ENCODE measurements at places on chromosomes 12 and 14. TPM values are rescaled to one million over a fixed set of nuclear protein-coding genes. Genes with fewer than 3 reads are reported as not detected.

GRCh38 chr12:113384778-113385177 lies 18.9 kb downstream of the SDS start:
- no peak for DNase-seq

CFAP251 gene
- 2.9 TPM for polyA plus RNA-seq

DNA sequence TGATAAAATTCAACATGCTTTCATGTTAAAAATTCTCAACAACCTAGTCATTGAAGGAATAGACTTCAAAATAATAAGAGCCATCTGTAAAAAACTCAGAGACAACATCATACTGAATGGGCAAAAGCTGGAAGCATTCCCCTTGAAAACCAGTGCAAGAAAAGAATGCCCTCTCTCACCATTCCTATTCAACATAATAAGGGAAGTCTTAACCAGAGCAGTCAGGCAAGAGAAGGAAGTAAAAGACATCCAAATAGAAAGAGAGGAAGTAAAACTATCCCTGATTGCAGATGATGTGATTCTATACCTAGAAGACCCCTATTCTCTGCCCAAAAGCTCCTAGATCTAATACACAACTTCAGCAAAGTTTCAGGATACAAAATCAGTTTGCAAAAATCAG lies 52.9 kb downstream of the APOBEC1 start:
- no peak for DNase-seq

DNA sequence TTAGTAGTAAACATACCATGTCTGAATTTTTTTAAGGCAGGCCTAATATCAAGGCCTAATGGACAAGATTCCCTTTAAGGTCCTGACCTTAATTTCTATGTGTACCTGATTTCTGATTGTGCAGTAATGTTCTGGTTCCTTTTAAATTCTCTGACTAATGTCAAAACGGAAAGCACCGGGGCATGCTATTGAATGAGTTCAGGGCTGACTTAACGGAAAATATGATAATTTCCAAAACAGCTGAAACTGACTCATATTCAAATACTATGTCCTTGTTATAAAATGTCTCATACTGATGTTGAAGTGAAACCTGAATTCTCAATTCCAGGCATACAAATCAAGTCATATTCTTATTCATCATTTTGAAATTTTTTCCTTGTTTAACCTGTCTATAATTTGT lies 6.7 kb downstream of the TAS2R43 start:
- no peak for DNase-seq

GRCh38 chr14:29709490-29709889 lies 218.2 kb downstream of the PRKD1 start:
- no peak for DNase-seq

DNA sequence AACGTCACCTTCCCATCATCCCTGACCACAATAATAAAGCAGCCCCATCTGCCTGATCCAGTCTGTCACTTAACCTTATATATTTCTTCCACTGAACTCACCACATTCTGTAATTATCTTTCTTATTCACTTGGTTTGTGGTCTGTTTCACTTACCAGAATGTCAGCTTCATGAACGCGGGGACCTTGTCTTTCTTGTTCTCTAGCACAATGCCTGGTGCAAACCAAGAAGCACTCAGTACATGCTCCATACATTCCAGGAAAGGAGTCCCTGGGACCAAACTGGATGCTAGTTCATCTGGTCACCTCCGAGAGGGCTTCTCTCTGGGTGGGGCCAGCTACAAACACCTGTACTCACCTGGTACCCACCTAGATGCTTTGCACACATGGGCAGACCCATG lies 17.4 kb upstream of the ANKRD33 start:
- DNase-seq = peak; percentile 8

DNA sequence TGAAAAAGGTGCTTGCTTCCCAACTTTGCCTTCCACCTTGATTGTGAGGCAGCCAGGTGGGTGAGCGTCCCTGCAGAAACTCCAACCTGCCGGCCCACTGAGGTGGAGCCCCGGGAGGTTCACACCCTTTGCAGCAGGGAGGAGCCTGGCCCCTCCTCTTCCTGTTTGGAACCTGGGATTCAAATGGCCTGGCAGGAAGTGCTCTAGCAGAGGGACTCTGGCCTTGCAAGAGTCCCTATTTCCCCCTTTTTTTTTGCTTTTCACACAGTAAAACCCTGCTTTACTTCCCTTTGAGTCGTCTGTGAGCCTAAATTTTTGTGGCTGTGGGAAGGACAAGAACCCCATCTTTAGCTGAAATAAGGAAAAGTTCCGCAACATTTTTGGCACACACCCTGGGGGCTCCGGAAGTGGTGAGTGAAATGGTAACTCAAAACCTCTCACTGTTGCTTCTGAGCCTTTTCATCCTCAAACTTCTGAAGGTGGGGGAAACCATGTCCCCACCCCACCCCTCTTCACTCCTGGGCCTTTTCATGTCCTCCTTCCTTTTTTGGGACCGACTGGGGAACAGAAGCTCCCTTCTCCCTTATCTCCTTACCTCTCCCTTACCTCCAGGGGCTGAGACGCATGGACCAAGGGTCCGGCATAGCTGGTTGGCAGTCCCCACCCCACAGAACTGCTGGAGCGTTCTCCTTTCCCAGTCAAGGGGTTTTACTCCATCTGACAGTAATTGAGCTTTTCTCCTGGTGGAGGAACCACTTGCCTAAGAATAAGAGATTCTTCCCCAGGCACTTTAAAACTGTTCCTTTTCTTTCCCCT lies 102.0 kb downstream of the KCNMB4 start:
- DNase-seq = no peak

FAM186B gene
- polyA plus RNA-seq = 0.34 TPM

DNA sequence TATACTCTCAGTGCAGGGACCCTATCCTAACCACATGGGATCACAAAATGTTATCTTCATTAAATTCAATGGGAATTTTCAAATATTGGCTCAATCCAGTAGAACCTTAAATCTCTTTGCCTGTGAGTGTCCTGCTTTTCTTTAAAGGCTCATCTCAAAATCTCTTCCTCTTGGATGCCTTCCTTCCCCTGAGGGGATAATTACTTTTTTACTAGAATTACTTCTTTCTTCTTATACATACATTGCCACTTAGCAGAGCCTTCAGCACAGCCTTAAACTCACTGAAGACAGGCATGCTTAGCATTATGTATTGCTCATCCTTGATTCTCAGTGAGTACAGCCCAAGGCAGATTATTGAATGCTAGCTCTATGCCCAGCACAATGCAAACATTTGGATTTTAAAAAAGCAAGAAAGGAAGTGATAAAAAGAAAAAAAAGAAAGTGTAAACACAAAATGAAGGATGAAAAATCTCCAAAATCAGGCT lies 1918.0 kb upstream of the FLRT2 start:
- no peak for DNase-seq

DNA sequence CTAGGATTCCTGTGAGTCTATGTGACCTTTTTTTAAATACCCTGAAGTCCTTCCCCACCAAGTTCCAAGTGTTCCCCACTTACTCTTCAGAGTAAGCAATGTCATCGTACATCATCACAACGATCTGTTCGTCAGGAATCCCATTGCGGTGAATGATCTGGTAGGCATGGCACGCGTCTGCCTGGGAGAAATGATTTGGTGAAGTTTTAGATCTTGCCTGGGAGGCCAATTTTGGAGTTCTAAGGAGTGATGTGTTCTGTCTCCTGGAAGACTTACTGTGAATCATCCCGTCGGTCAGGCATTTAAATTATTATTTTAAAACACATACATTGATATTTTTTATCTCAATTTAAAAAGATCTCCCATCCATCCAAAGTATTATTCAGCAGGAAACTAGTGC lies 29.8 kb downstream of the LGMN start:
- no peak for DNase-seq

GRCh38 chr12:24948420-24948756 lies 513 bp downstream of the BCAT1 start:
- no peak for DNase-seq

ADGRD1 gene
- polyA plus RNA-seq = 1.7 TPM

GRCh38 chr14:95784137-95784536 lies 70.2 kb upstream of the TCL1A start:
- peak; percentile 74 for DNase-seq
